ENCODE measurements at places on chromosomes 5 and 9.

GRCh38 chr9:72524820-72525540 lies 3.6 kb downstream of the TMC1 start:
- DNase-seq, result no peak

DNA sequence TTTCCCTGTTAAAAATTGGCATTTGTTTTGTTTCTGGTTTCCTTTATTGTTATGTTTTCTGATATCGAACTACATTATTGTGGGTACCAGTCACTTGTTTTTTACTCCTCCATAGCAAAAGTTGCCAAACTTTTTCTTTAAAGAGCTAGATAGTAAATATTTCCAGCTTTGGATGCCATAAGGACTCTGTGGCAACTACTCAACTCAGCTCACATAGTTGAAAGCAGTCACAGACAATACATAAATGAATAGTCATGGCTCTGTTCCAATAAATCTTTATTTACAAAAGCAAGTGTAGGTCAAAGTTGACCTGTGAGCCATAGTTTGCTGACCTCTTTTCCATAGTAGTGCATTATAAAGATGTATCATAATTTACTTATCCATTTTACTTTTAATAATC lies 305.0 kb downstream of the RASEF start:
- no peak for DNase-seq

- no peak for DNase-seq
Measured at GRCh38 chr9:13360188-13360587, 80.7 kb upstream of the MPDZ start.

- DNase-seq, result no peak
Measured at GRCh38 chr9:16406526-16407225, 463.8 kb downstream of the BNC2 start.

GRCh38 chr9:5315187-5315923 lies 10.8 kb upstream of the RLN2 start:
- no peak for DNase-seq

- DNase-seq, result no peak
Measured at GRCh38 chr9:72695365-72695764, 174.0 kb downstream of the TMC1 start.

DNA sequence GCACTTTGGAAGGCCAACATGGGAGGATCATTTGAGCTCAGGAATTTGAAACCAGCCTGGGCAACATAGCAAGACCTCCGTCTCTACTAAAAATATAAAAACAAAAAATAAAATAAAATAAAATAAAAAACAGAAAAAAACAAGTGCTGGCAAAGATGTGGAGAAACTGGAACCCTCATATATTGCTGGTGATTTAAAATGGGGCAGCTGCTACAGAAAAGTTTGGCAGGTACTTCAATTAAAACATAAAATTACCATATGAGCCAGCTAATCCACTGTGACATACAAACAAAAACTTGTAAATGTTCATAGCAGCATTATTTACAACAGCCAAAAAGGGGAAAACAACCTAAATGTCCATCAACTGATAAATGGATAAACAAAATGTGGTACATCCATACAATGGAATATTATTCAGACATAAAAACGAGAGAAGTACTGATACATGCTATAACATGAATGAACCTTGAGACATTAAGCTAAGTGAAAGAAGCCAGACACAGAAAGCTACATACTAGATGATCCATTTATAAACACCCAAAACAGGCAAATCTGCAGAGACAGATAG lies 42.7 kb downstream of the PFDN1 start:
- no peak for DNase-seq

DNA sequence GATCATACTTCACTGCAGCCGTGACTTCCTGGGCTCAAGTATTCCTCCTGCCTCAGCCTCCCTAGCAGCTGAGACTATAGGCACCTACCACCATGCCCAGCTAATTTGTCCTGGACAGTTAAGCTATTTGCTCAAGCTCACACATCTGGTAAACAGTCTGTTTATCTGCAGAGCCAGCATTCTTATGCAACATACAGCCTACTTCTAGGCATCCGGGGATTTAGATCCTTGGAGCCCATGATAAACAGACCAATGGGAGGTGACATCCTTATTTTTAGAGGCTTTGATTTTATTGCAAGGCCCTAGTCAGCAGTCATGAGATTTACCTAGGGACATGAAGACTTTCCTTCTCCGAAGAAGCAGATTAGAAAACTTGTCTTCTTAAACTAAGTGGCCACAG lies 21.0 kb downstream of the ATOX1 start:
- DNase-seq, result no peak

DNA sequence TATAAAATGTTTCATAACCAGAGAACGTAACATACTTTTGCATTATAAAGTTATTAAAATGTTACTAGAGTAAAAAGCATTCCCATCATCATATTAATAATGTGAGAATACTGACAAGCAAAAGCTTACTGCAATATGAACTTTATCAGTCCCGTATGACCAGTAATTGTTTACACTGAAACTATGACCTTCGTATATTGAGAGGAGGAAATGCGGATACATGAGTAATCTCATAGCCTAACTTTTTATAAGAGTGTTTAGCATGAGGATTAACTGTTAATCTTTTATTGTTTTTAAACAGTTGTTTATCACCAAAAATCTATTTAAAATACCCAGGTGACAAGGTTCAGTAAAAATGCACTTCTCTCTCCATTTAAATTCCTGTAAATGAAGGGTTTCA lies 272.4 kb downstream of the SLF1 start:
- DNase-seq, result no peak

- DNase-seq, result no peak
Measured at GRCh38 chr5:22846693-22847092, 6.5 kb downstream of the CDH12 start.

DNA sequence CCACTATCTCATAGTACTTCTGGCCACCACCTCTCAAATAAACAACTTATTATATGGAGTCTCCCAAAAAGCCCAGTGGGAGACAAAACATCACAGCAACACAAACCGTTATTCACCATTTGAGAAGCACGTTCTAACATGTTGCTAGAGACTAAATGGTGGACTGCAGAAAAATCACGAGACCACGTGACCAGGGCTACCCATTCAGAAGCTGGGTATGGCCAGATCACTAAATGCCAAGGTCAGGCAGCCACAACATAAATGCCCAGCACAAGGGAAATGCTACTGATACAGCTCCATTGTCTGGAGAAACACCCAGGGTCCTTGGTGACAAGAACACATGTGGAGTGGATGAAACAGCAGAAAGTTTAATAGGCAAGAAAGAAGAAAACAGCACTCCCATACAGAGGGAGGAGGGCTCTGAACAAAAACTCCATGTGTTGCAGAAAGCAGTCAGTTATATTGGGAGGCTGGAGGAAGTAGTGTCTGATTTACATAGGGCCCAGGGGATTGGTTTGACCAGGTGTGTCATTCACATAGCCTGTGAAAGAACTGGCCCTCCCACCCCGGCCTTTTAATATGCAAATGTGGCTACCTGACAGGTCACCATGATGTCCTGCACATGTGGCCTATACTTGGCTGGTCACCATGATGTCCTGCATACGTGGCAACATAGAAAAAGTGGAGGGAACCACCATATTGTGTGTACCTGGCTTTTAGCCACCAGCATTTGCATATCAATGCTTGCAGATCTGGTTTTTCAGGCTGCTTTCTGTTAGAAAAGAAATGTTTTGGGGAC lies 97.2 kb downstream of the TRIM36 start:
- DNase-seq, result no peak

DNA sequence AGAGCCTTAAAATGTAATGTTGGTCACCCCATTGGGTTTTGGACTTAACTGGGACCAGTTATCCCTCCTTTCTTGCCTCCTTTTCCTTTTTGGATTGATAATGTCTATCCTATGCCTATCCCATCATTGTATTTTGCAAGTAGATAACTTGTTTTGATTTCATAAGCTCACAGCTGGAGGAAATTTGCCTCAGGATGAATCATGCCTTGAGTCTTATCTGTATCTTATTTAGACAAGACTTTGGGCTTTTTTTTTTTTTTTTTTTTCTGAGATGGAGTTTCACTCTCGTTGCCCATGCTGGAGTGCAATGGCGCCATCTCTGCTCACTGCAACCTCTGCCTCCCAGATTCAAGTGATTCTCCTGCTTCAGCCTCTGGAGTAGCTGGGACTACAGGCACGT lies 443.3 kb downstream of the DNAH5 start:
- DNase-seq, result no peak

- DNase-seq, result no peak
Measured at GRCh38 chr5:95808013-95808685, 14.4 kb downstream of the GLRX start.

DNA sequence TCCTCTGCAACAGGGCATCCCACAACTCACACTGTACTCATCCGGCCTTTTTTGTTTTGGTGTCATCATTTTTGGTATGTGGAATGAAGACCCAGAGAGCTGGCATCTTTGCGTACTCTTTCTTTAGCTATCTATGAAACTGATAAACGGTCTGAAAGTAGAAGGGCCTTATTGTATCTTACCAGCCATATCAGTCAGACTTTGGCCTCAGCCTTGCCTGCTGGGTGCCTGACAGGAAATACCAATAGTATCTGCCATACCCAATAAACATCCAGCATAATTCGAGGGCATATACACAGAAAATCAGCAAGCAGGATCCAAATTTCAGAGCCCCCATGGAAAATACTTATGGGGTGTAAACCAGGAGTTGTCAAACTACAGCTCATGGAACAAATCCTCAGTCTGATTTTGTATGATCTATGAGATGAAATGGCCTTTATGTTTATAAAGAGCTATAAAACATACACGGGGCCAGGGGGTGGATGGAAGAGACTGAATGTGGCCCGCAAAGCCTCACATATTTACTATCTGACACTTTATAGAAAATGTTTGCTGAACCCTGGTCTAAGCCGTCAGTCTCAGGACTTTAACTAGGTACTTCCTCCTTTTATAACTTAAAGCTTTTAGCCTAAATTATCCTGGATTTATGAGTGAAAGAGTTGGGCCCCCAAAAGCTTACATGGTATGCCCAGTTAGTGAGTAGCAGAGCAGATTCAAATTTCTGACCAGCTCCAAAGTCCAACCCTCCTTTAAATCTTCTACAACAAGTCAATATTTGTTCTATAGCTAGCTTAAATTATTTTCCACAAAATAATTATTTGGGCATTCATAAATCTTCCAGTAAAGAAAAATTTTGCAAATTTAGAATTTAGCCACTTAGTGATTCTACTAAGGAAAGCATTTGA lies 308.0 kb upstream of the PUM3 start:
- DNase-seq, result no peak

GRCh38 chr5:102589661-102590060 lies 90.9 kb upstream of the SLCO6A1 start:
- no peak for DNase-seq

DNA sequence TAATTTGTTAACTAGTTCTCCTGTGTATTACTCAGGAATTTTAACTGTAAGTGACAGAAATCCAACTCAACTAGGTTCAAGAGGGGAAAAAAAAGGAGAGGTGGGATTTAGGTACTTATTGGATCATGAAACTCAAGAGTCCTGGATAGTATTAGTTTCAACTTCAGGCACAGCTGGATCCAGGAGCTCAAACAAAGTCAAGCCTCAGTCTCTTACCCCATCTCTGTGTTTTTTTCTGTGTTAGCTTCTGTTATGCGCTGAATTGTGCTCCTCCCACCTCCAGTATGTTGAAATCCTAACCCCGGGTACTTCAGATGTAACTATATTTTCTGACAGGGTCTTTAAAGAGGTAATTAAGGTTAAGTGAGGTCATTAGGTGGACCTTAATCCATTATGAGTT lies 53.5 kb downstream of the SMIM23 start:
- DNase-seq, result no peak

- DNase-seq, result no peak
Measured at GRCh38 chr9:68741704-68742332, 36.8 kb downstream of the PIP5K1B start.

GRCh38 chr9:86521977-86522376 lies 167.8 kb upstream of the TUT7 start:
- DNase-seq, result no peak

DNA sequence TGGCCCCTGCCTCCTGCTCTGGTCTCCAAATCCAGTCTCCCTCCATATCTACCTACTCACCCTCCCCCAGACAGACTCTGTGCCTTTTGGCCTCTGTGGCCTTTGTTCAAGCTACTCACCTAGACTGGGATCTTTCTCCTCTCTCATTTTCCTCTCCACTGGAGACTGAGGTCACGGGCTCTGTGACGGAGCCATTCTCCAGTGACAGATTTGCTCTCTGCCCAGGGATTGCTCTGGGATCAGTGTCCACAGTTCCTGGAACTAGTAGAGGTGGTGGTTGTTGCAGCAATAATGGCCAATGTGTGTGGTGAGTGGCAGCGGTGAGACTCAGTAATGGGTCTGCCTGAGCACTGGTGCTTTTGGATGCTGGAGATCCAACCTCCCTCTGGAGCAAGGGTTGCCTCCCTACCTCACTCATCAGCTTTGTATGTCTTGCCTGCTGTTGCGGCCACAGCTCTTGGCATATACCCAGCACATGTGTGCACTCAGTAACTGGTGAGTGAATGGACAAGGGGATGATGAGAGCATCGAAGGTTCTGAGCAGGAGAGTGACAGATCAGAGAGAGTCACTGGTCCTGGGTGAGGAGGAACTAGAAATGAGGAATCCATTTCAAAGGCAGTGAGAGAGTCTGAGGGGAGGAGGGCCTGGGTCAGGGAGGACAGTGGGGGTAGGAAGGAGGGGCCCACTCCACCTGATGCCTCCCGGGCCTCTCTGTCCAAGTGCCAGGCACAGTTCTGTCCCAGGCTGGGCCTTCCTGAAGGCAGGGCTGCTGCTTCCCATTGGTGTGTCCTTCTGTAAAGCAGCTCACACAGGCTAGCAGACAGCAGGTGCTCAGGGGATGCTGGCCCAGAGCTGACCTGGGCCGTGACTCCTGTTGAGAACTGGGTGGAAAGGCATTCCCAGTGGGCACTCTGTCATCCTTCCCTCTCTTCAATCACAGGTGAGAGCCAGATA lies 96.5 kb upstream of the PITX1 start:
- no peak for DNase-seq

DNA sequence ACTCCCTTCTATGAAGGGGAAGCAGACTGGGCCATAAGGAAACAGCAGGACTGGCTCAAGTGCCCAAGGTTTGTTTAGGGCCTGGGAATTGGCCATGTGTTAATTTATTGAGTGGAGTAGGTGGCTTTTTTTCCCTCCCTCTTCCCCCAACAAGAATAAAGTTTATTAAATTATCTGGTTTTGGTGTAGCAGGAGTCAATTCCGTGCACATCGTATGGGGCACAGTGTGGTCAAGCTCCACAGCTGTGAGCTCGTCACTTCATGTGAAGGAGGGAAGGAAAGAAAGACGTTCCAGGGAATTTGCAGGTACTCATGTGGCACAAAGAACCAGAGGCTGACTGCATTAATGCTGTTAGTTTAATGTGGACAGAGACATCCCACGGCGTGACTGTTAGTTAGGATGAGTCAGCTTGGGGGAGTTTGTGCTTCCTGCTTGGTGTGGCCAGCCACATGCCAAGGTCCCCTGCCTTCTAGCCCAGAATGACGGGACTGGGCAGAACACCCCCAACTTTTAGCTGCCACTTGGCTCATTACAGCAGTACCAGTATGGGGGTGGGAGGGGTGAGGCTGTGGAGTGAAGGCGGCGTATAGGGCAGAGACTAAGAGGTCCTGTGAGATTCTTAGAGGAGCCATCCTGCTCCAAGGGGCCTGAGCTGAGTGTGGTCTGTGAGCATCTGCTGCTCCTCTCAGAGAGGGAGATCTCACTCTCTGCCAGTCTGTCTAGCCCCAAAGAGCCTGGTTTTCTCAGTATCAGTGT lies 33.2 kb downstream of the CSF1R start:
- no peak for DNase-seq

GRCh38 chr5:178762391-178762790 lies 31.9 kb upstream of the ZNF354A start:
- no peak for DNase-seq

Measured in stimulated activated CD8-positive, alpha-beta memory T cell treated with anti-CD3 and anti-CD28 coated beads, Interleukin-4, amount 100 ng/mL, for 4 hours (primary cell).